ENCODE measurements at places on chromosomes 7 and 10.

DNA sequence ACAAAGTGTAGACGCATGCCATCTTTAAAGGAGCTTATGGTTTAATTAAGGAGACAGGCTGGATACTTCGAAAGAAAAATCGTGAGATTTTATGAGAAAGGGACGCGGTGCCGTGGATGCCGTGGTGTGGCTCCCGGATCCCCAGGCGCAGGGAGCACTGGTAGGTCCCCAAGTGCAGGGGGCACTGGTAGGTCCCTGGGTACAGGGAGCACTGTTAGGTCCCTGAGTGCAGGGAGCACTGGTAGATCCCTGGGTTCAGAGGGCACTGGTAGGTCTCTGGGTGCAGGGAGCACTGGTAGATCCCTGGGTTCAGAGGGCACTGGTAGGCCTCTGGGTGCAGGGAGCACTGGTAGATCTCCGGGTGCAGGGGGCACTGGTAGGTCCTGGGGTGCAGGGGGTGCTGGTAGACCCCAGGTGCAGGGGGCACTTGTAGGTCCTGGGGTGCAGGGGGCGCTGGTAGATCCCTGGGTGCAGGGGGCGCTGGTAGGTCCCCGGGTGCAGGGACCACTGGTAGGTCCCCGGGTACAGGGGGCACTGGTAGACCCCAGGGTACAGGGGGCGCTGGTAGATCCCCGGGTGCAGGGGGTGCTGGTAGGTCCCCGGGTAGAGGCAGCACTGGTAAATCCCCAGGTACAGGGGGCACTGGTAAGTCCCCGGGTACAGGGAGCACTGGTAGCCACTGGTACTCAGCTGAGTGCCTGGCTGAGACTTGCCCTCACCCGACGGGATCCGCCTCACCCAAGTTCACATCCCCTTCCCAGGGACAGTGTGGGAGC lies 14.1 kb downstream of the PRKAG2 start:
- no peak for DNase-seq

GRCh38 chr7:69781412-69781846 lies 183.2 kb downstream of the AUTS2 start:
- DNase-seq = peak; percentile 34

GRCh38 chr7:24978843-24979469 lies 1.0 kb downstream of the OSBPL3 start:
- peak; percentile 62 for DNase-seq

- DNase-seq = no peak
These were observed 62.7 kb downstream of the VTI1A start for GRCh38 chr10:112509558-112510291.

- DNase-seq = no peak
These were observed 59.6 kb downstream of the TMEM270 start for GRCh38 chr7:73920406-73921134.

GRCh38 chr7:48067475-48067874 lies 21.6 kb upstream of the UPP1 start:
- no peak for DNase-seq

GRCh38 chr10:118271671-118272070 lies 70.5 kb downstream of the FAM204A start:
- no peak for DNase-seq

GRCh38 chr7:45080265-45080957 lies 8.4 kb downstream of the NACAD start:
- no peak for DNase-seq

DNA sequence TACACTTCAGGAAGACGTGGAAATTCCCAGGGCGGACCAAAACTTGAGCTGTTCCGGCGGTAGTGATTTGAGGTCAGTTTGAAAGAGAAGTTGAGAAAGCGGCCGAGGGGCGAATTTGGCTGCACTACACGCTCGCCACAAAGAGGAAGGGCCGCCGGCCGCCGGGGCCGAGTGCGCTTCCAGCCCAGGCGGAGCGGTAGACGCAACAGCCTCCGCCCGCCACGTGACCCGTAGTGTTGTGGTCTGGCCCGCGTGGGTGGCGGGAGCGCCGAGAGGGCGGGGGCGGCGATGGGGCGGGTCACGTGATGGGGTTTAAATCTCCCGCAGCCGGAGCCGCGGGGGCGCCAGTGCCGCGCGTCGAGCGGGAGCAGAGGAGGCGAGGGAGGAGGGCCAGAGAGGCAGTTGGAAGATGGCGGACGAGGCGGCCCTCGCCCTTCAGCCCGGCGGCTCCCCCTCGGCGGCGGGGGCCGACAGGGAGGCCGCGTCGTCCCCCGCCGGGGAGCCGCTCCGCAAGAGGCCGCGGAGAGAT lies at the start of gene SIRT1:
Gene SIRT1 (plus strand): TSS at position 344 of the 529 bp plus-strand sequence. CDS start 66 bp downstream, at position 410.
- DNase-seq = peak; percentile 82

DNA sequence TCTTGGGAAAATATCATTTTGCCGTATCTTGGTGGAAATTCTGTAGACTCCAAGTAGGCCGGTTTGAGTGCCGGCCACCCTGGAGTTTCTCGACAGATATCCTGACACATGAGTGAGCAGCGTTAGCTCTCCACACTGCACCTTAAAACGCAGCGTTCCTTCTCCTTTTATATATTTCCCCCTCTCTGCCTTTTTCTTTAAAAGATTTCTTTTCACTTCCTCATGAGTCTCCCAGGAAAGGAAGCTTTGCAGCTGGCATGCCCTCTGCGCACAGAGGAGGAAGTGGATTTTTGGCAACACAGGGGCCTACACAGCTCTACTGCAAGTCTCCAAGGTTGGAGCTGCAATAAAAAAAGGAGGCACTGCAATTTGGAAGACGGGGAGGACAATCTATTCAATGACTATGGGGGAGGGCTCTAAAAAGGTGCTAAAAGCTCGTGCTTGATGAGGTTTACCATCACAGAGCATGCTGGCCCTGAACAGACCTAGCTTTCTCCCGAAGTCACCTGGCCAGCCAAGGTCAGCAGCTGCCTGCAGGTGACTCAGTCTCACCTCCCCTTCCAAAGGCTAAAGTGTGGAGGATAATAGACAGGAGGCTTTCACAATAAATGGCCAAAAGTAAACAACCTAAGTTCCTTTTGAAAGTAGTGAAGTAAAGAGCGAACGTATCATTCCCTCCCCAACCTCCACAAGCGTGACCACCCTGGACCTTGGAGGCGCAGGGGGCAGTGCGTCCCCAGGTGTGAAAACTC lies 252.8 kb downstream of the ZMYND11 start:
- no peak for DNase-seq

DNA sequence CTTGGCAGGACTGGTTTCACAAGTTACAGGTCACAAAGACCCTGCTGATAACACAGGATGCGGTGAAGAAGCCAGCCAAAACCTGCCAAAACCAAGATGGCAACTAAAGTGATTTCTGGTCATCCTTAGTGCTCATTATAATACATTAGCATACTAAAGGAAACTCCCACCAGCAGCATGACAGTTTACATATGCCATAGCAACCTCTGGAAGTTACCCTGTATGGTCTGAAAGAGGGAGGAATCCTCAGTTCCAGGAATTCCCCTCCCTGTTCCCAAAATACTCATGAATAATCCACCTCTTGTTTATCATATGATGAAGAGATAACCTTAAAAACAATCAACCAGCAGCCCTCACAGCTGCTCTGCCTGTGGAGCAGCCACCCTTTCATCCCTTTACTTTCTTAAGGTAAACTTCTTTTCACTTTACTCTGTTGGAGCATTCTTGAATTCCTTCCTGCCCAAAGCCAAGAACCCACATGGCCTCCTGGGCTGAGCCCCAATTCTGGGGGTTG lies 21.9 kb downstream of the DPY19L1 start:
- no peak for DNase-seq

DNA sequence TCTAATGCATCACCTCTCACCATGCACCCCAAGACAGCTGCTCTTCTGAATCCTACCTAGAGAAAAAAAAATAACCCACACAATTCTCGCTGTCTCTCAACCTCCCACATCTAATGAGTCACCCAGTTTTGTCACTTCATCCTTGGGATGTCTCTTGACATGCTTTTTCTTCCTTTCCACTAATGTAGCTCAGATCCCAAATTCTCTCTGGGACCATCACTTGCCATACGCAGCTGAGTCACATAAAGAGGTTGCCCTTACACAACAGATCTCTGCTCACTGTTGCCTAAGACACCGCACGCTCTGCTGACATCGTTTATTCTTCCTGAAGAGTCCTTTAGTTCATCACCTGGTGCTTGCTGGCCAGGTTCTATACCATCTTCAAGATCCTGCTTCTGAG lies 606.0 kb upstream of the GALNT17 start:
- DNase-seq = no peak

- DNase-seq = no peak
These were observed 6.0 kb upstream of the SHH start for GRCh38 chr7:155818154-155818819.

DNA sequence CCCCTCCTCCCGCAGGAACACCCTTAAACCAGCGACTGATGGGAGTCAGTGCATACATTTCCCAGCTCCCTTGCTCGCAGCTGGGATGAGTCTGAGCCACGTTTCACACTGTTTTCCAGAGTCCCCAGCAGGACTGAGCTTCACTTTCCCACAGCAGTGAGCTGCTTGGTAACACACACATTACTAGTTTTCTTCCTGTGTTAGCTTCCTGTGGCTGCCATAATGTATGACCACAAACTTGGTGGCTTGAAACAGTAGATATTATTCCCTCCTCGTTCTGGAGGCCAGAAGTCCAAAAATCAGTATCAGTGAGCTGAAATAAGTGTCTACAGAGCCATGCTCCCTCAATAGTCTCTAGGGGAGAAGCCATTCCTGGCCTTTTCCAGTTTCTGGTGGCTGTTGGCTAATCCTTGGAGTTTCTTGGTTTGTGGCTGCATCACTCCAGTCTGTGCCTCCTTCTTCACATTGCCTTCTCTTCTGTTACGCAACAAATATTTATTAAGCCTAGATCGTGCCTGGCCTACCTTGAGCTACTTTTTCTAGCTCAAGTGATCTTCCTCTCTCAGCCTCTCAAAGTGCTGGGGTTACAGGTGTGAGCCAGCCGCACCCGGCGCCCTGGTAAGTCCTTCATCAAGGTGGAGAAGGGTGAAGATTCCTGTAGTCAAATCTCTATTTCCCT lies 26.2 kb upstream of the CARD11 start:
- DNase-seq = no peak

DNA sequence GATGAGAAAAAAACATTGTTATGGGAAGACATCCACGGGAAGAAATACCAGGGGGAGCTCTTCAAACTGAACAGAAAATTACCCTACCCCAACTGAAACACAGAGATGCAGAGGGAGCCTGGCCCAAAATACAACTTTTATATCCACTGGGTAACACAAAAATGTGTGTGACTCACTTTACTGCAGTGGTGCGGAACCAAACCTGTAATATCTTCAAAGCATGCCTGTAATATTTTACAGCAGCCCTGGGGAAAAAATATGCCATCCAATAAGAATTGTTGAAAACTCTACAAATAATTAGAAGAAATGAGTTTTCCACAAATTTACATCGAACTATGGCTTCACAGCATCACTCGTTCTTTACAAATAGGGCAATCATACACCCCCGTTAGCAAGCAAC lies 49.8 kb upstream of the SRRM3 start:
- DNase-seq = no peak

- no peak for DNase-seq
These were observed 805 bp downstream of the RASGEF1A start for GRCh38 chr10:43265799-43266721.

DNA sequence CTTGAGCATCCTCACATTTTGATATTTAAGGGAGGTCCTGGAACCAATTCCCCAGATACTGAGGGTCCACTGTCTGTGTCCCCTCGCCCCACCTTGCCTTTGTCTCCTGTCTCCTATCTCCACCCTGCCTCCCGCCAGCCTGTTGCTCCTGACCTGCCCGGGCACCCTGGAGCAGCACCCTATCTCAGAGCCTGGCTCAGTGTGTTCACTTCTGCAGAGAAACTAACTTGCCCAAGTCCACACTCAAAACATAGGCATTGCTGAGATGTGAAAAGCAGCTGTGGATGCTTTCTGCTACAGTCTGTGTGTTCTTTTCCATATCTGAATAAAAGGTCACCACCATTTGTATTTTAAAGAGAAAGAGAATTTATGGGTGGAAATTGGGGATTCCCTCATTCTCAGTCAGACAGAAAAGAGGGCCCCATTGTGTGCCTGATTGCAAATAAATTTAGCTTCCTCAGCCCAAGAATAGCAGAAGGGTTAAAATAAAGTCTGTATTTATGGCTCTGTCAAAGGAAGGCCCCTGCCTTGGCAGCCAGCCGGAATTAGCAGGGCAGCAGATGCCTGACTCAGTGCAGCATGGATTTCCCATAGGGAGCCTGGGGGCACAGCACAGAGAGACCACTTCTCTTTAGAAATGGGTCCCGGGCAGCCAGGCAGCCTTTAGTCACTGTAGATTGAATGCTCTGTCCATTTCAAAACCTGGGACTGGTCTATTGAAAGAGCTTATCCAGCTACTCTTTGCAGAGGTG lies 161.3 kb downstream of the EGFR start:
- DNase-seq = no peak

GRCh38 chr10:83824099-83824498 lies 315.2 kb upstream of the GHITM start:
- DNase-seq = no peak

GRCh38 chr7:49324707-49325106 lies 400.4 kb downstream of the CDC14C start:
- DNase-seq = no peak

- DNase-seq = no peak
These were observed 42.8 kb downstream of the NIPSNAP2 start for GRCh38 chr7:56007167-56007652.

DNA sequence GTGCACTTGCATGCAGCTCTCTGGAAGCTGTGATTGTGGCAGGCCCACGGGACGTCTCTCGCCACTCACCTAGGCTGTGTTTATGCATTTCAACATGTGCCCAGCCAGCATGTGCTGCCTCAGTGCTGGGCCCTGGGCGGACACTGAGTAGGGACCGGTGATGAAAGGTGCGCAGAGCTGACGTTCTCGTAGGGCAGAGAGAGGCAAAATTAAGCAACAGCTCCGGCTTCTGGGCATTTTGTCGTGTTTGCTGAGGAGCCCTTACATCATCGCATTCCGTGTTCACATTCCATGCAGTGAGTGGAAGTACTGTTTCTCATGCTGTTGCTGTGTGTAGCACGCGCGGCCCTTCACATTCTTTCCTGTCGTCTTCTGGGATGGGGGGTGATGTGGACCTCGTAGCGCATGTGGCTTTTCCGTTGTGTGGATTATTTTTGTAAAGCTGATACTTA lies 50.5 kb downstream of the PRF1 start:
- DNase-seq = no peak
